MCF 10A (cell line): ENCODE measurements at places on chromosomes 11 and 22. TPM values are rescaled to one million over a fixed set of nuclear protein-coding genes. Genes with fewer than 3 reads are reported as not detected.

Gene RASGRP2
- not detected in 2 replicates for total RNA-seq

Gene RNF215
- total RNA-seq: 18.4 and 19.6 TPM in 2 replicates

Gene GVQW3
- 1.5 and 1.6 TPM in 2 replicates for total RNA-seq

Gene EXPH5
- total RNA-seq: 9.2 and 17.9 TPM in 2 replicates

Gene FEN1
- 19.9 and 21.5 TPM in 2 replicates for total RNA-seq

Gene MMP10
- total RNA-seq: 0.29 and 0.75 TPM in 2 replicates

- no peak for DNase-seq
Observed at GRCh38 chr11:79285756-79286155, 155.1 kb downstream of the TENM4 start.

DNA sequence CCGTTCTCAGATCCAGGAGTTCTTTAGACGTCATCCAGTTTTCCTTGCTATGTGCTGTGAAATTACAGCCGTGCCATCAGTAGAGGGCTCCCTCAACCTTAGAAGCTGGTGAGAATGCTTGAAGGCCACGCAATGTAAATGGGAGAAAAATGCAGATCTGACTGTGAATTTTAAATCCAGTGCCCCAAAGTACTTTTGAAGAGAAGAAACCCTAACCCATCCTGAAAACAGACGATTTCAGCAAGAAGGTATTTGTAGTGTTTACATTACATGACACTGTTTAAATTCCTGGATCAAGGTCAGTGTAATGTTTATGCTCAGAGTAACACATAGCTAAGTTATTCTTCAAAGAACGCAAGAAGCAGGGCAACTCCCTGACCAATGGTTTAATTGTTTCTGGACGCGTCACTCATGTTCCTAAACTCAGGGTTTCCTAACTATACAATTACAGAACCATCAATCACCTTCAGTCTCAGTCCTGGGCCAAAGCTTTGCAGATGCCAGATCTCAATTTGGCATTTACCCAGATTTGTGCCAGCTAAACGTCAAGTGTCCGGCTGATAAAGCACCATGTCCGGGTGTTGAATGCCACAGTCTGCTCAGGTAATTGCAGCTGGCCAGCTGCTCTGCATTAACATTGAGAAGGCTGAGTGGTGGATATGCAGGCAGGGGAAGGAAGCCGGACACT lies 38.2 kb downstream of the ADAMTS8 start:
- DNase-seq: peak; percentile 63

DNA sequence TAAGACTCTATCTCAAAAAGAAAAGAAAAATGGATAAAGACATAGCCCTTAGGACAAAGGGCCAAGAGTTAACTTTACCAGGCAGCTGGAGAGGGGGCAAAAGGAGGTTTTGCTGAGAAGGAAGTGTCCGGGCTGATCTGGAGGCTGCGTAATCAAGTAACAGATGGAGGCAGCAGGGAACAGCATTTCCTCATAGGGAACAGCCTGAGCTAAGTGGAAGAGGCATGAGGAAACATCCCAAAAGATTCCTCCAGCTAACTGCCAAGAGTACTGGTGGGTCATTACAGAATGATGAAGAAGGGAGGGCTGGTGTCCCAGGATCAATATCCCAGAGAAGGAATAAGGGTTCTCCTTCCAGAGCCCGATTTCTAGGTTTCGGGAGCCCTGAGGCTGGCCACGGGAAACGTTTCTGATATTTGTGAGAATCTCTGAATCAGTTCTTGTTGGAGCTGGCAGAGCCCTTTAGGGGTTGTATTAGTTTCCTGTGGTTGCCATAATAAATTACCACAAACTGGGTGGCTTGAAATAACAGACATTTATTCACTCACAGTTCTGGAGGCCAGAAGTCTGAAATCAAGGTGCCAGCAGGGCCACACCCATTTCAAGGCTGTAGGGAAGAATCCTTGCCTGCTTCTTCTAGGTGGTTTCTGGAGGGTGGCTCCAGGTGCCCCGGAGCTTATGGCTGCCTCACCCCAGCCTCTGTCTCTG lies 21.2 kb downstream of the LIF start:
- no peak for DNase-seq

- peak; percentile 86 for DNase-seq
Observed at GRCh38 chr11:26992031-26992541, 1.8 kb upstream of the FIBIN start.

- DNase-seq: no peak
Observed at GRCh38 chr11:81135570-81135969, 1598.1 kb downstream of the FAM181B start.

DNA sequence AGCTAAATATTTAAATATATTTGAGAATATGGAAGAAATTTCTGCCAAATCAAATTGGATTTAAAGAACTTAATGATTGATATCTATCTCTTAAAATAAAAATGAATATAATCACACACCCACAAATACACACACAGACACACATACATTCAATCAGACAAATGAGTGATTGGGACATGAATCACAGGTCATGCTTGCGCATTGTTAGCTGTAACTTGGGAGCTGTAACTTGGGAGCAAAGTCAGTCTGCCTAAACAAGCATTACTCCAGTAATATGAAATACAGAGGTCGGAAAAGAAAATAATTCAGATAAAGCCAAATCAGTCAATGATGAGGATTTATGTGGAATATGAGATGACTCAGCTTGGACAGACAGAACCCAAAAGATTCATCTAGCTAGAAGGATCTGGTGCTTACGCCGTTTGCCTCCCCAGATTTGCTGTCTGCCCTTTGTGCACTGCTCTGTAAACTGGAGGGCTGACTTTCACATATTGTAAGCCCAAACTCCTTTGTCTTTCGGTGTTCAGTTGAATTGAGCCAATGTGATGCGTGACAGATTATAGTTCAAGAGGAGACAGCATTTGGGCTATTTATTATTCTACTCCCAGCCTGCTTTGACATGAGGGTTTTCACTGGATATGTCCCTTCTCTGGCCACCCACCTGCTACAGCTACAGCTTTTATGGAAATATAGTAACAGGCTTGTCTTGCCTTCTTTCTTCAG lies 1.6 kb downstream of the OR56B1 start:
- no peak for DNase-seq

GRCh38 chr11:97615546-97615945 lies 1225.7 kb downstream of the JRKL start:
- no peak for DNase-seq

GRCh38 chr11:62142921-62143320 lies 19.1 kb downstream of the INCENP start:
- DNase-seq: no peak

- DNase-seq: no peak
Observed at GRCh38 chr11:76385903-76386302, 4.8 kb downstream of the GVQW3 start.

DNA sequence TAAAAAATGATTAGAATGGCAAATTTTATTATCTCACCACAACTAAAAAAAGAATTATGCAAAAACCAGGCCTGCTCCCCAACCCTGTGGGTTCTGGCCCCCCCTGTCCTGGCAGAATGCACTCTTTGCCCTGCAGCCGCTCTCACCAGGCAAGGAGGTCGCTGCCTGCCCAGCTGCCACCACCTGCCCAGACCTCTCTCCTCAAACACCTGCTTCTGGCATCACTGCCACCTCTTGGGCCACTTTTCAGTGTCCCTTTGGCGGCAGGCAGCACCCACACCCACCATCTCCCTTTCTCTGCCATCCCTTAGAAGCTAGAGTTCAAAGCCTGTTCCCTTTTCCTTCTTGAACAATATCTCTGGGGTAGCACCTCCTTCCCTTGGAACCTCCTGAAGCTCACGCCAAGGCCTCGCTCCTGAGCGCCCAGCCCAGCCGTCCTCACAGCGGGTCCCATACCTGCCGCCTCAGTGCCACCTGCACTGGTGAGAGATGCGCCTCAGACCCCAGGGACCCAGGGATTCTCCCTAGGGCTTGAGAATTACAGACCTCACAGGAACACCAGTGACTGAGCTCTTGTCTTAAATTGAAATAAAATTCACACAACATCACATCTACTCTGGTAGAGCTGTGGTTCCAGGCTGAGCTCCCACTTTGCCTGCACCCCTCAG lies 44.6 kb downstream of the SGSM3 start:
- no peak for DNase-seq

- DNase-seq: no peak
Observed at GRCh38 chr22:48779211-48779643, 1048.4 kb downstream of the BRD1 start.

DNA sequence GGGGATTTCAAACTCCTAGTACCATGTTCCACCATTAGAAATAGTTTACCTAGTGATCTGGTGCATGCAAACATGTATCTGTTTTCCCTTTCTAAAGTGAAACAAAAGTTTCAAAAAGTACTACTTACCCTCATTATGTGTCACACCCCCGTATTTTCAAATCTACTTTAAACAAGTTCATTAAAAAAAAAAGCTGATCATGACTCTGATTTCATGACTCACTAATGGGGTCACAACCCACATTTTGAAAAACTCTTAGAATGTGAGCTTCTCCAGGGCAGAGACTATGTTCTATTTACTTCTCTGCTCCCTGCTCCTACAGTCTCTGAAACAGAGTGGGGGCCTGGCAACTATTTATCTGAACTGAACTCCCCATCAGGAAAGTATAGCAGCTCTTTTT lies 18.2 kb downstream of the CHRM1 start:
- no peak for DNase-seq

GRCh38 chr22:42493393-42493792 lies 26.2 kb downstream of the RRP7A start:
- DNase-seq: no peak

DNA sequence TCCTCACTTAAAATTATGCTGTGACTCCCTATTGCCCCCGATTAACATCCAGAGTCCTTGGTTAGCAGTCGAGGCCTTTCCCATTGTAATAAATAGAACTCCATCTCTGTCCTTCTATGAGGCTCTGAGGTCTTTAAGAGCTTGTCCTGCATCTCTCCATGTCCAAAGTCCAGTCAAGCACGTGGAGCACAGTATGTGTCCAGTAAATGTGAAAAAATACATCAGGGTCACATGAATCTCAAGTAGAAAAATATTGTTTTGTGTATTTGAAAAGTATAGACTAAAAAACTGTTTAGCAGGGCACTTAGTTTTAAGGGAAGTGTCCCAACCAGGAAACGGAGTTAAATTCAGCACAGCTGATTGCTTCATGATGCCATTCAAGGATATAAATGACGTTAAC lies 298.8 kb upstream of the TENM4 start:
- no peak for DNase-seq

- peak; percentile 34 for DNase-seq
Observed at GRCh38 chr22:36010882-36011281, 17.7 kb downstream of the RBFOX2 start.

DNA sequence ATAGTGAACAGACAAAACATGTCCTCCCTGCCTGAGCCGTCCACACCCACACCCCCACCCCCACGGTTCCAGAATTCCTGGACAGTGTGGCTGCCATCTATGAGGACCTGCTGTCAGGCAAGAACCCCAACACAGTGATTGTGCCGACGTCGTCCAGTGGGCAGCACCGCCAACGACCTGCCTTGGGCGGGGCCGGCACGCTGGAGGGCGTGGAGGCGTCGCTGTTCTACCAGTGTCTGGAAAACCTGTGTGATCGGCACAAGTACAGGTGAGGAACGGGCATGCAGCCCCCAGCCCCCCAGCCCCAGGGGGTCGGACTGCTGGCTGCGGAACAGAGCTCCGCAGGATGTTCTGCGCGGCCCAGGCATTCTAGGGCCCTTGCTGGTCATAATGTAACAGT lies 19.7 kb downstream of the ARFGAP2 start:
- no peak for DNase-seq
